ENCODE measurements at places on chromosomes 1 and 21.

- no peak for DNase-seq
Measured at GRCh38 chr1:54350360-54350759, 55.8 kb downstream of the SSBP3 start.

DNA sequence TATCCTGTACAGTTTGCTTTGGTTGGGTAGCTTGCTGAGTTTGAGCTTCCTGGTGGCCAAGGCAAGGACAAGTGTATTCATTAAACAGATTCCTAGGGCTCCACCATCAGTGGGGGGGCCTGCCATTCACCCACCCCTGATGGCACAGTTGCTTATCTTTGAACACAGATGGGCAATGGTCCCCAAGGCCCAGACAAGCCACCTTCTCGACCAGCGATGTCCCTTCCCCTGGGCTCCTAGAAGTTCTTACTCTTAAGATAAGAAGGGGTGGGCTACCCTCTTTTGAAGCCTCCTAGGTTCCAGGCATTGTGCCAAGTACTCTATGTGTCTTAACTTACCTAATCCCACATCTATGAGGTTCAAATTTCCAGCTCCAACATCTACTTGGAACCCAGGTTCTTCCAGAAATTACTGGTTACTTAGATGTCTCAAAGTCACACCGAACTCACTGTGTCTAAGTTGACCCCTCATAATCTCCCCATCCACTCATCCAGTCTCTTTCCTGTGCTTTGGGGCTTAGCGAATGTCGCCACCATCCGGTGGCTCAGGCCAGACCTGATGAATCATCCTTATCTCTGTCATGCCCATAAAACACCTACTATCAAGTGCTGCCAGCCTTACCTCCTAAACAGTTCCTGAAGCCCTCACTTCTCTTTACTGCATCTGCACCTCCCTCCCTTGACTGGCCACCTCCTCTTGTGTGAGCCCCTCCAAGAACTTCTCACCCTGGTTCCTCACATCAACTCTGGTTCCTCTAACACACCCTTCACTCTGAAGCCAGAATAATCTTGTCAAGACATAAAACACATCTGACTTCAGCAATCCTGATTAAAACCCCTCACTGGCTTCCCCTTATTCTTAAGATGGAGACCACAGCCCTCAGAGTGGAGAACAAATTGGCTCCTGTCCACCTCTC lies 50.1 kb downstream of the KLHDC7A start:
- DNase-seq: no peak

- no peak for DNase-seq
Measured at GRCh38 chr1:157278383-157279137, 140.4 kb upstream of the ETV3 start.

DNA sequence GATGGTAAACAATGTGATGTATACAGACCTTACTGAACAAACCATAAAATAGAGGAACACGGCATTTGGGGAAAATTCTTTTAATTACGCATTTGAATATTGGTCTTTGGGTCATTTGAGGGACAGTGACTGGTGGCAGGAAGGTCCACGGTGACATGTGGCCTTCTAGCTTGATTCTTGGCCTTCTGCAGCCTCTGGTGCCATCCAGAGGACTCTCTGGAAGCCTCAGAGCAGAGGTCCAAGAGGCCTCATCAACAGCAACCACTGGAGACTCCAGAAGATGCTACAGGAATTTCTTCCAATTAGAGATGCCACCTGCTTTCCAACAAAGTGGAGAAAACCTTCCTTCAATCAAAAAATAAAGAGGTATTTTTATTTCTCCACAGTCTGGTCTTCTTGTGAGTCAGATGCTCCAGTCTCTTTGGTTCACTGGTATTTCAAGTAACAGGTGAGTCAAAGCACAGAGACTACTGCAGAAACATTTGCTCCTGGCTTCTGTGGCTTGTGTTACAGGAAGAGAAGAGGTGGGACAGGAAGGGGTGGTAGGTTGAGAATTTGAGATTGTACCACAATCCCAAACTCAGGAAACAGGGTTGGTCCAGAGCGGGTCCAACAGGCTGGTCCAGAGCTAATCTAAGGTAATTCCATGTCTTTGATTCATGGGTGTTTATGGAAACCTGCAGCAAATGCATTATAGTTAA lies 2.7 kb upstream of the F5 start:
- DNase-seq: no peak

Data from astrocyte of the cerebellum (primary cell).